ENCODE measurements at places on chromosomes 12 and 14. TPM values are rescaled to one million over a fixed set of nuclear protein-coding genes. Genes with fewer than 3 reads are reported as not detected.

- DNase-seq: no peak
These were observed 1569.0 kb upstream of the FLRT2 start for GRCh38 chr14:83960832-83961512.

- no peak for DNase-seq
These were observed 45.0 kb downstream of the NOPCHAP1 start for GRCh38 chr12:105030820-105031807.

GRCh38 chr12:104553421-104553820 is 96.7 kb downstream of the CHST11 start:
- DNase-seq: no peak

Gene KRT77
- not detected for total RNA-seq

Gene KRT7
- total RNA-seq: not detected
